Activated effector memory CD4-positive, alpha-beta T cell treated with Interleukin-2 at 50 U/mL for 16 hours (primary cell): ENCODE measurements at places on chromosomes 4 and X.

- no peak for DNase-seq
These were observed 804.2 kb downstream of the CENPC start for GRCh38 chr4:66741081-66741480.

DNA sequence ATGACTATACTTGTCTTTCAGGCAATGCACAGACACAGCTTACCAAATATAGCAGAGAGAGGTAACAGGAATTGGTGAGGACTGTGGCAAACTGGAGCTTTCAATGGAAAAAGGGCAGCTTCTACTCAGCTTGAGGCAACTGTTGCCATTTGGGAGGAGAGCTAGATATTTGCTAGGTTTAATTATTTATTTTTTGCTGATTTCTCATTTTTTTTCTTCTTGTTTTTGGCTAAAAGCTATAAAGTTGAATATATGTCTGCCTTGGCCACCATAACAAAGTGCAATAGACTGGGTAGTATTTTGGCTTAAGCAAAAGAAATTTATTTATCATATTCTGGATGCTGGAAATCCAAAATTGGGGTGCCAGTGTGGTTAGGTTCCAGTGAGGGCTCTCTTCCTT, 93.9 kb downstream of the LDB2 start:
- no peak for DNase-seq

GRCh38 chrX:152907084-152907651, 9.3 kb downstream of the ZNF185 start:
- no peak for DNase-seq

DNA sequence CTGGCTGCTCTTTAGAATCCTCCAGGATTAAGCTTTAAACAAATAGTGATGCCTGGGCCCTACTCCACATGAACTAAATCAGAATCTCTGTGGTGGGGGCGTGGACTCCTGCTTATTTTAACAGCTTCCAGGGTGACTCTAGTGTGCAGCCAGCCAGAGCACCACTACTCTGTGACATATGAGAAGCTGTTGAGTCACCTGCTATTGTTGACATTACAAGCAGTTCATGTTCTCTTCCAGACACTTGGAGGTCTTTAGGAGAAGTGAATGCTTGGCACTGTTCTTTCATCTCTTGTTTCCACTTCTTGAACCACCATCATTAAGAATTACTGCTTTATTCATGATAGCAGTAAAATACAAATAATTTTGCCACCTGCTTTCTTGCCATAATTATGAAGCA, 426 bp upstream of the C4orf51 start:
- DNase-seq = no peak

DNA sequence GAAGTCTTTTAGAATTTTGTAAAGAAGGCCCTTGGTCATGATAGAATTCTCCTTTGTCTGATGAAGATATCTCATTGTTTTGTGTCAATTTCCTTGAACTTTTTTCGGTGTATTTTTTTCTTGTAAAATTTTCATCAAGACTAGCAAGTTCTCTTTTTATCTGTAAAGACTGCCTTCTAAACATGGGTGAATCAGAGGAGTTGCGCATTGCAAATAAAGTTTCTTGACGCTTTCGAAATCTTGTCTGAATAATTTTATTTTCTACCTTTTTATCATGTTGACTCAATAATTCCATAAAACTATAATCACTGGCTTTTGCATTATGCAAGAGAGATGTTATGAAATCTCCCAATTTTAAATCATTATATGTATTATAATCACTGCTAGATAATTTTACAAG, 66.2 kb downstream of the NCAPG start:
- DNase-seq = no peak

DNA sequence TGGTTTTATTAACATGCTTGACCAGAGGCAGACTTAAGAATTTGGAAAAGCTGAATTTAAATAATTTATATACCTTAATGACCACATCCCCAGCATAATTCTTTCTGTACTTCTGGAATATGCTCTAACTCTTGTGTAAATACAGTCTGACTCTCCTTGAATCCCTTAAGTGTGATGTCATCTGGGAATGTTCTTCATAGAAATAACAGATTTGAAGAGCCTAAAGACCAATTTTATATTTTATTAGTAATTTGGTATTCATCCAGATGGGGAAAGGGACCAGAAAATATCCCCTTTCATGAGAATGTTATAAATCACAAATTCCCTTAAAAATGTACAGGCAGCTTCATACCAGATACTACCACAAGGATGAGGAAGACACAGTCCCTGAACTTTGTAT, 58.3 kb downstream of the KCNIP4 start:
- DNase-seq = no peak

GRCh38 chrX:53086464-53086863, 4.3 kb downstream of the TSPYL2 start:
- DNase-seq = no peak

DNA sequence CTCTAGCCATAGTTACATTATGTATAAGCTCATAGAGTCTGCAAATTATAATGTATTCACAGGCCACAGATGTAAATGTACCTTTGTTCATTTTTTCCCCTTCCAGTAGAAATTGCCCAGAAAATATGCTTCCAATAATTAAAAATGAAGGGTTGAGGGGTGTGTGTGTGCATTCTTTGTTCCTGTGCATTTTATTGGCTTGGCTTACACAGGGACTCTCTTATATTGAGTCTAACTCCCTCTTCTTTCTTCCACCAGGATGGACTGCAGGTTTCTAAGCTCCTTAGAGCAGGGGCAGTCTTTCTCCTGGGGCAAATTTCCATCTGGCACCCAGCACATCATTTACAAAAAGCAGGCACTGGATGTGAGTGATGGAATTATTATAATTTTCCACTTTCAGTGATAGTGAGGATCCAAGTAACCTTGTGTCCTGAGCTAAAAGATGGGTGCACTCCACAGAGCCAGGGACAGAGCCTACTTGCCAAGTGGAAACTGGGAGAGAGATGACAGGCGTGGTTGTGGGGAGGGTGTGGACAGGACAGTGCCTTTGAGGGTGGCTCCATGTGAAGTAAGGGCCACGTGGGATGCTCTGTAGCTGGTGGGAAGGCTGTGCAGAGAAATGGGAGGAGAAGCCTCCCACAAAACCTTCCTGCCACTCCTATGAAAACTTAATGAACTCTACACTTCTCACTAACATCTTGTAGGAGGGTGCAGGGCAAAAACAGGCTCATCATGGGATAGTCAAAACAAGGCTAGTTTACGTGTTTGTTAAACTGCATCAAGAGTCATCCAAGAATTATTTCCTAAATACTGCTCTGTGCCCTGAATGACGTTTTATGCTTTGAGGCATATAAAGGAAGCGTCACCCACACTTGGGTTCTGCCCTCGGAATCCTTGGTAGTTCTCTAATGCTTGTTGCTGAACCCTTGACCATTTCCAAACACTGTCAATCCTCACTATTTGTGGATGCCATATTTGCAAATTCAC, 16.0 kb downstream of the IGFBP7 start:
- DNase-seq = no peak

DNA sequence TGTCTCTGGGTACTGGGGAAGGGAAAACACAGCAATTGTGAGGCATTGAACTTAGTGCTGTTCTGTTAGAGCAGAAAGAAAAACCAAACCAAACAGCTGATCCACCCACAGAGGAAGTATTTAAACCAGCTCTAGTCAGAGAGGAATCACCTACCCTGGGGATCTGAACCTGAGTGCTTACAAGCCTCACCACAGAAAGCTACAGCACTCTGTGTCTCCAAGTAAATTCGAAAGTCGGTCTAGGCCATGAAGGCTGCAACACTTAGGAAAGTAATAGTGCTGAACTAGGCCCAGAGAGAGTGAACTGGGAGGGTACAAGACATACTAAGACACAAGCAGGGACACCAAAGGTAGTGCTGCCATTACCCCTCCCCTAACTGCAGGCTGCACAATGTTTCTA, 142.2 kb upstream of the CXorf51A start:
- DNase-seq = no peak

GRCh38 chr4:112327965-112328733, 31.0 kb downstream of the ALPK1 start:
- DNase-seq = peak; percentile 1

- DNase-seq = no peak
These were observed 377.9 kb downstream of the RAPGEF2 start for GRCh38 chr4:159480826-159481225.

DNA sequence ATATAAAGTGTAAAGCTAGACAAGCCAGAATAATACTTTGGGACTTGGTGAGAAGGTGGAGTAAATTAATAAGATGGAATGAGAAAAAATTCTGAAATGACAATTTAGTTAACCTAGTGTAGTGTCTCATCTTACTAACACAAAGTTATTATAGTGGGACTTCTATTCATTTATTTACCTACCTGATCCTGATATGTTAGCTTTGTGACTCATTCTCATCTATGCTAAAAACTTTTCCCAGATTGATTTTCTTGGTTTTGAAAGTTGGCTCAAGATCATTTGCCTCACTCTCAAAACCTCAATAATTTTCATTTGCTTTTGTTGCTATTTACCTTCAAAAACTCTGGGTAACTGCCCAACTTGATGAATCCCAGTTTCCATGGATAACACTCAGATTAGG, 698.6 kb downstream of the SH3BGRL start:
- DNase-seq = no peak

DNA sequence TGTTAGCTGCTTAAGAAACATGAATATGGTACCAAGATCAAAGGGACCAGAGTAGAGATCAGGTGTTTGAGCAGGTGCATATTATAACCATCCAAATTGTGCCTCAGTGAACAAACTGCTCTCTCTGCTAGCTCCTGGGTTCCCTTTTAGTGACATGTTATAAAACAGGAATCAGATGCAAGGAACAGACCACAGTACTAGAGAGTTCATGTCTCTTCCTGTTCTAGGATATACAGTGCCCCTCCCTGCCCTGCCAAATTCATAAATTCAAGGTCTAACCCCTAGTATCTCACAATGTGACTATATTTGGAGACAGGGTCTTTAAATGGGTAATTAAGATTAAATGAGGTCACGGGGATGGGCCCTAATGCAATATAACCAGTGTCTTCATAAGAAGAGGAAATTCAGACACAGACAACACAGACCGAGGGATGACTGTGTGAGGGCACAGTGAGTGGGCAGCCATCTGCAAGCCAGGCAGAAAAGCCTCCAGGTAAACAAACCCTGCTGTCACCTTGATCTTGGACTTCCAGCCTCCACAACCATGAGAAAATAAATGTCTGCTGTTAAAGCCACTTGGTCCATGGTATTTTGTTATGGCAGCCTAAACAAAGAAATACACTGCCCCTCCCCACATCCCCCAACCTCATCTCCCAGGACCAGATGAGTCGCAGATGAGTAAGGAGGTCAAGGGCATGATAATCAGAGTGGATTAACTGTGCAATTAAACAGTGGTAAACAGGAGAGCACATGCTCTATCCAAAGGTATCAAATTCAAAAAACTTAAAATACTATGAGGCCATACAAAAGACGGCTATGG, 82.5 kb downstream of the RBM47 start:
- no peak for DNase-seq

- no peak for DNase-seq
These were observed 94.8 kb upstream of the PCDH18 start for GRCh38 chr4:137626942-137627738.

- DNase-seq = no peak
These were observed 586.0 kb upstream of the AADAT start for GRCh38 chr4:170675568-170676262.

DNA sequence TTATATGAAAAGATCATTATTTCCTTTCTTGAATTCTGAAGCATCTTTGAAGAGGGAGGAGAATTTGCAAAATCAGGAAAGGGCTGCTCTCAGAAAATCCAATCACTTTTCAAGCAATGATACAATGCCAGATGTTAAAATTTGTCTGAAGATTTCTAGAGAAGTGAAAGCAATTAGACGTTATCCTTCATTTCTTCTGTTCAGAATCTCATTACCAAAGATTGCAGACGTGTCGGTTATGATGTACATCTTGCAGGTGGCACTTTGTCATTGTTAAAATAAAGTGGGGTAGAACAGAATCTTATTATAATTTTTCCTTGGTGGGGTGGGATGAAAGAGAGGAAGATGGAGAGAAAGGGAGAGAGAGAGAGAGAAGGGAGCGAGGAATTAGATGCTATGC, 296.4 kb upstream of the STS start:
- no peak for DNase-seq

DNA sequence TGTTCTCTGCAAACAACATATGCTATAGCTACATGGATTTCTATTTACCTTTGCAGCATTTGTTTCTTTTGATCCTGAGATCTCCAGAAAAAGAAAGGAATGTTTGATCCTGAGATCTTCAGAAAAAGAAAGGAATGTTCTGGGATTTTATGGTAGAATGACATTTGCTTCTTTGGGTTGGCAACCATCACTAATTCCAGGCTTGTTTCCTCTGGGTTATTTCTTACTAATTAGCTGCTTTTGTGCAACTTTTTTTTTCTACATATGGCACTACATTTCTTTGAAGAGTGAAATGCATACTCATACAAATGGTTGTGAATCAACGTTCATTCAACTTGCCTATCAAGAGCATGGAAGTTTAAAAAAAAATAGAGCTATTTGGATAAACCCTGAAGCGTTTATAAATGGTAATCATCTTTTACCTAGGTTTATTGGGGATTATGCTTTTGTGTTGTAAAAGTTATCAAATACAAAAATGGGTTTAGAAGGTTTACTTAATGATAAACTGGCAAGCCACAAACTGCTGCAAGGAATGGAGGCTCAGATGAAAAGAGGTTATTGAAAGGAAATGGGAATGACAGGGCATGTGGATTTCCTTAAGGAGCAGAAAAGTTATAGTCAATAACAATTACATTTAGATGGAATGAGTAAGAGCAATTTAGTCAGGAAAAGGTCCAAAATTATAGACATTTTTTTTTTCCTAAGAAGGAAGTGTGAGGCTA, 95.6 kb upstream of the PCDH18 start:
- DNase-seq = no peak

DNA sequence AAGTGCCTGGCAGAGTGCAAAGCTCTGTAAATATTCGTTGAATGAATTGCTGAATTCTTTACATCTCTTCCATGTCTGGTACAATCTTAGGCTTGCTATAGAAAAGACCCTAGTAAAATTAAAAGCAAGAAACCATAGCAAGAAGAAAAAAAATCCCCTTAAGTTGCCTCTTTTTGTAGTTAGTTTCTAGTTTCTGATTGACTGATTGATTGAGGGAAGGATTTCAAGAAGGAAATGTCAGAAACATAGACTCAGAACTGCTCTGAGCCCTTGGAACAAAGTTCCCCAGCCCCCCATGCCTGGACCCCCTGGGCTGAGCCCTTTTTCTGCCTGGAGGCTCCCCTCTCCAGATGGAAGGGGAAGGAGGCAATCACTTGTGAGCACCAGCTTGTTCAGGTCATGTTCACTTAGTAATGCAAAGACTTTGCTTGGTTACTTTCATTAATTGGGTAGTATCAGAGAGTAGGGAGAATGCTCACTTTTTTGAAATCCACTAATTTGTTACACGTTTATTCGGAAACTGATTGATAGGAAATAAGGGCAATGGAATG, 35.6 kb downstream of the DAPP1 start:
- DNase-seq = no peak

GRCh38 chrX:18668071-18668835, 3.7 kb downstream of the RS1 start:
- no peak for DNase-seq

DNA sequence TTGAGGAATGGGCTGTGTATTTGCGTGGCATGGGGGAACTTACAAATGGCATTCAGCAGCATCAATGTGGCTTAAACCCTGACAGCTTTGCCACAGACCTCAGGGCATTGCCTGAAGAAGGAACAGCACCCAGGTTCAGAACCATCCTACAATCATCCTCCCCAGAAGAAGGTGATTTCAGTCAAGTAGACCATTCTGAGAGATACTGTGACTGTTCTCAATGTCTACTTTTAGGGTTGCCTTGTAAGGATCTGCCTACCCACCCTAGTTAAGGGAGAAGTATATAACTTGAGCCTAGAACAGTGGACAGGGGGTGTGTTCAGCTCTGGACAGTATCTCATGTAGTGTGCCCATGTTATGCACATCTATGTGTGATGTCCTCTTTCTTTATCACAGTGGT, 1.6 kb upstream of the FGF5 start:
- DNase-seq = no peak

- DNase-seq = no peak
These were observed 243.4 kb downstream of the PTTG2 start for GRCh38 chr4:38203609-38204008.
